ENCODE measurements at places on chromosomes 12 and 14.

- peak; percentile 60 for DNase-seq
Measured at GRCh38 chr12:80936642-80937390, 918 bp downstream of the LIN7A start.

DNA sequence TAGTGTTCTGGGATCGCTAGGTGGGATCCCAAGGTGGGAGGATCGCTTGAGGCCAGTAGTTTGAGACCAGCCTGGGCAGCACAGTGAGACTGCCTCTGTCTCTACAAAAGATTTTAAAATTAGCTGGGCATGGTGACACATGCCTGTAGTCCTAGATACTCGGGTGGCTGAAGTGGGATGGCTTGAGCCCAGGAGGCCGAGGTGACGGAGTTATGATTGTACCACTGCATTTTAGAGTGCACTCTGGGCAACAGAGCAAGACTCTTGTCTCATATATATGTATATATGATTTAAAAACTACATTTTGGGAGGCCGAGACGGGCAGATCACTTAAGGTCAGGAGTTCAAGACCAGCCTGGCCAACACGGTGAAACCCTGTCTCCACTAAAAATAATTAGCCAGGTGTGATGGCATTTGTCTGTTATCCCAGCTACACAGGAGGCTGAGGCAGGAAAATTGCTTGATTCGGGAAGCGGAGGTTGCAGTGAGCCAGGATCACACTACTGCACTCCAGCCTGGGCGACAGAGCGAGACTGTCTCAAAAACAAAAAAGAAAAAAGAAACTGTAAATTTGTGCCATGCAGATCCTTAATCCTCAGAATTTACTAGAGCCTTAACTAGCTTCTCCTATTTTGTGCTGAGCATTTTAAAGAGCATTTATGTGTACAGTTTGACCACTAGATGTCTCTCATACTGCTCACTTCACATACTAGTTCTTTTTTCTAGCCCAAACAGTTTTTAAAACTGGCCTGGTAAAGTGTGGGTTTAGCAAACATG lies 114.8 kb downstream of the MON2 start:
- DNase-seq: peak; percentile 74

- DNase-seq: no peak
Measured at GRCh38 chr12:34108405-34108803, 86.1 kb downstream of the ALG10 start.

- no peak for DNase-seq
Measured at GRCh38 chr12:132279184-132279889, 50.1 kb downstream of the GALNT9 start.

GRCh38 chr12:54987611-54988231 lies 3.2 kb upstream of the TESPA1 start:
- DNase-seq: no peak

DNA sequence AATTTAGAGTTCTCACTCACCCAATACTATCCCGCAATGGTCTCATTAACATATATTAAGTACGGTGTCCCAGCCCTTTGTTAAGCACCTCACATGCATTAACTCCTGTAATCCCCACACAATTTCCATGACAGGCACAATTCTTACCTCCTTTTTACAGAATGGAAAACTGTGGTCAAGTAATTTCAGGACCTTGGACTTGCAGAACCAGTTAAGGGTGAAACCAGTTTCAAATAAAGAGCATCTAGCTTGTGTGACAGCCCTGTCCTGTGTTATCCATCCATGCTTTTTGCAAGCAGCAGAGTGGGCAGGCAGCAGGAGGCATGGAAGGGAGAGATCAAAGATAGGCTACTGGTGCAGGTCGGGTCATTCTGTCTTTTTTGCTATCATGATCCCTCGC lies 470.8 kb downstream of the NELL2 start:
- no peak for DNase-seq

- DNase-seq: no peak
Measured at GRCh38 chr12:110547090-110547489, 36.0 kb downstream of the PPTC7 start.

DNA sequence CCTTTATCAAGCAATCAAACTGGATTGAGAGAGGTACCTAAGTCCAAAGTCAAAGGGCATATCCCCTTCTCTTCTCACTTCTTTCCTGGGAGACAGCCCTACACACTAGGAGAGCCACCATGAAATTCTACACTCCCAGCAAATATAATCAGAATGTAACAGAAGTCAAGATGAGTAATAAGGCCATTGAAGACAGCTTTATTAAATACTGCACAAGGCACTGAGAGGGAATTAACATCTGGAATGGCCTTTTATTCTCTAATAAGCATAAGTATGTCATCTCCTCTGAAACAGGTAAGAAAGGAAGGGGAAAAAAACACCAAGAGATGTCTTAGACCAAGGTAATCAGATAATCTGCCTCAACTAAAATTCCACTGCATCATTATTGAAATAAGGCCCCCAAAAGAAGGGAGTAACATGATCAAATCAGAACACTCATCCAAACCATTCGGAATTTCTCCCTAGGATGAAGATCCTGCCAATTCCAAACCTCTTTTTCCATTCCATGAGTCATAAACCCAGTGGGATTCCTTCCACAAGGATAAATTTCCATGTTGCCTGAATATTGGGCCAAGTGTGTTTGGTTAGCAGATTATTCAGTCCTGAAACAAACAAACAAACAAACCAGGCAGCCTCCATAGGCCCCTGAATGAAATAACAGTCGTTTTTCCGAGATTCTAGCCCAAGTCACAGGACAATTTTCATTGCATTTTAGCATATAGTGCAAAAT lies 19.9 kb downstream of the SLC35F4 start:
- no peak for DNase-seq

GRCh38 chr12:82414044-82414443 lies 55.7 kb downstream of the METTL25 start:
- no peak for DNase-seq

- no peak for DNase-seq
Measured at GRCh38 chr14:64838656-64839055, 41.1 kb downstream of the SPTB start.

Data from KBM-7 (cell line).